ENCODE measurements at places on chromosomes 1 and 21.

GRCh38 chr1:152752225-152752624 is 5.6 kb upstream of the KPRP start:
- DNase-seq = no peak

GRCh38 chr1:223328566-223328965 is 35.4 kb downstream of the SUSD4 start:
- no peak for DNase-seq

DNA sequence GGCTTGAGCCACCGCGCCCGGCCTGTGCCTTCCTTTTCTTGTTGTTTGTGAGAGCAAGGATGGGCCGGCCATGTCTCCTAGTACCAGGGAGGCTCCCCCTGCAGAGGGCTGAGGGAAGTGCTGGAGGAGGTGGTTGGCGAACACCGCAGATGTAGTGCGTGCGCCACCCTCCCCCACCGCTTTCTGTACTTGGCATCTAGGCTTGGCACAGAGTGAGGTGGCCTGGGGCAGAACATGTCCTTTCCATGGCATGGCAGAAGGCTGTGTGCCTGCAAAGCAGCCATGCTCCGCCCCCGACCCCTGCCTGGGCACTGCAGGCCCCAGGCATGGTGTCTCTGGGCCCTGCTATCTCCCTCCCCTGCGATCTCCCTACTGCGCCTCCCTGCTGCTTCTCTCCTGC is 30.7 kb downstream of the ALPL start:
- no peak for DNase-seq

DNA sequence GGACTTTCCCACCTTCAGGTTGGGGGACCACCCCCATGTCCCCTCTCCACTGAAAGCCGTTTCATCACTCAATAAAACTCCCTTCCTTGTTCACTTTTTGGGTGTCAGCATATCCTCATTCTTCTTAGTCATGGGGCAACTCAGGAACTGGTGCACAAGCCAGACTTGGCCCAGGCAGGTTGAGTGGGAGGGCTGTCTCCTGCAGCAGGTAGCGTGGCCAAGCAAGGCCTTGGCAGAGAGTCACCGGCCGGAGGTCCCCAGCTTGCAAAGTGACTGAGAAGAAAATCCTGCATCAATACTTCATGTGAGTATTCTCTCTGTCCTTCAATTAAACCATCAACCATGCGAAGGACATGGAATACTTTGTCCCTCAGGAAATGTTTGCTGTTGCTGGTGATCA is 148.9 kb downstream of the RHOU start:
- DNase-seq = no peak

- no peak for DNase-seq
Observed at GRCh38 chr1:220221269-220221668, 51.0 kb downstream of the RAB3GAP2 start.

- peak; percentile 38 for DNase-seq
Observed at GRCh38 chr1:22318279-22318981, 133.2 kb upstream of the ZBTB40 start.

GRCh38 chr1:151777317-151777716 is 13.0 kb downstream of the TDRKH start:
- DNase-seq = no peak

DNA sequence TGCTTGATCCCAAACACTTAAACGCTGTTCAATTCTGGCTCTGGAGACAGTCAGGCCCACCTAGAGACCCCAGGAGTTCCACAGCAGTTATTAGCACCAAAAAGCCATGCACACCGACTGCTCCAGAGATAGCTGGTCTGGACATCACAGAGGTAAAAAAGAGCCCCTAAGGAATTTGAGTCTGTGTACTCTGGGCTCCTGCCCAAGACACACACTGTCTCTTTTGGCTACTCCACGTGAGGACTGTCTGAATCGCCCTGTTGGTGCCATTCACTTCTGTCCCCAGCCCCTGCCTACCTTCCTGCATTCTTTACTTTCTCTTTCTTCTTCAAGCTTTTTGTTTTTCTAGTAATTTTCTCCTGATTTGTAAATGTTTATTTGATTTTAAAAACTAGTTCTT is 197.4 kb downstream of the ADGRL2 start:
- DNase-seq = no peak

GRCh38 chr1:86774305-86775295 is 70.2 kb downstream of the SH3GLB1 start:
- peak; percentile 2 for DNase-seq

DNA sequence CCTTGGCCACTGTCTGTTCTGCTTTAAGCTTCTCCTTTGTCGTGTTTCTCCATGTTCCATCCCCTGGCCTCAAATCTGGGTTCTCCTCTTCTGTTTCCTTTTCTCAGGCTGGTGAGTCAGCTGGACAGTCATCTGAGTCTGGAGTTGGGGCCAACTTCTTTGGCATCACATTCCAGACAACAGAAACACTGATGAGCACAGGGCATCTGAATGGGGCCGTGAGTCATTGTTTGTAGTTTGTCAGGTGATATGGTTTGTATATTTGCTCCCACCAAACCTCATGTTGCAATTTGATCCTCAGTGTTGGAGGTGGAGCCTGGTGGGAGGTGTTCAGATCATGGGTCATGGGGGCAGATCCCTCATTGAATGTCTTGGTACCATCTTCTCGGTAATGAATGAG is 14.3 kb upstream of the OLIG2 start:
- DNase-seq = no peak
